ENCODE measurements at places on chromosomes 16 and 17.

- peaks cover 49% of the 10 kb centered on the region for H3K4me1 ChIP-seq
- peaks cover 25% of the 10 kb centered on the region for H3K36me3 ChIP-seq
These were observed 1.6 kb downstream of the NDUFB10 start for GRCh38 chr16:1960665-1961630.

DNA sequence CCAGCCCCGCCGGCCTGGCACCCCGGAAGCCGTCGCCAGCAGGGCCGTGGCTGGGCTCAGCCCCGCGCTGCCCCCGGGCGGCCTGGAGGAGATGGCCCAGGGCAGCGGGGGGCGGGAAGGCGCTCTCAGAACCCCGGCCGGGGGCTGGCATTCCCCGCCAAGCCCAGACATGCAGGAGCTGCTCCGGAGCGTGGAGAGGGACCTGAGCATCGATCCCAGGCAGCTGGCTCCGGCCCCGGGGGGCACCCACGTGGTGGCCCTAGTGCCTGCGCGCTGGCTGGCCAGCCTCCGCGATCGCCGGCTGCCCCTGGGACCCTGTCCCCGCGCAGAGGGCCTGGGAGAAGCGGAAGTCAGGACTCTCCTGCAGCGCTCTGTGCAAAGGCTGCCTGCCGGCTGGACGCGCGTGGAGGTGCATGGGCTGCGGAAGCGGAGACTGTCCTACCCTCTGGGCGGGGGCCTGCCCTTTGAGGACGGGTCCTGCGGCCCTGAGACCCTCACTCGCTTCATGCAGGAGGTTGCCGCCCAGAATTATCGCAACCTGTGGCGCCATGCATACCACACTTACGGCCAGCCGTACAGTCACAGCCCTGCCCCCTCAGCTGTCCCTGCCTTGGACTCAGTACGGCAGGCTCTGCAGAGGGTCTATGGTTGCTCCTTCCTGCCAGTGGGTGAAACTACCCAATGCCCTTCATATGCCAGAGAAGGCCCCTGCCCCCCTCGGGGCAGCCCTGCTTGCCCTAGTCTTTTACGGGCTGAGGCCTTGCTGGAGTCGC, 551 bp downstream of the WDR81 start:
- DNase-seq: peak; percentile 57
- no peak overlapping the region for H3K27ac ChIP-seq
- H3K4me1 ChIP-seq: peaks cover 26% of the 10 kb centered on the region
- peak overlapping the region; percentile 71 for H3K4me3 ChIP-seq
- no peaks in the 10 kb centered on the region for H3K36me3 ChIP-seq

GRCh38 chr17:52158450-52159042, at the start of gene CA10:
CA10 (minus strand) TSS chr17:52158714.
- peaks cover 89% of the 10 kb centered on the region for H3K27me3 ChIP-seq
- DNase-seq: peak; percentile 47
- peak within 1 kb of the TSS; percentile 83 for H3K4me3 ChIP-seq
- H3K27ac ChIP-seq: no peak within 1 kb of the TSS

GRCh38 chr16:23966597-23967394, 131.0 kb downstream of the PRKCB start:
- DNase-seq: no peak
- peaks cover 5% of the 10 kb centered on the region for H3K4me1 ChIP-seq
- peaks cover 18% of the 10 kb centered on the region for H3K27me3 ChIP-seq
- no peak overlapping the region for H3K27ac ChIP-seq

DNA sequence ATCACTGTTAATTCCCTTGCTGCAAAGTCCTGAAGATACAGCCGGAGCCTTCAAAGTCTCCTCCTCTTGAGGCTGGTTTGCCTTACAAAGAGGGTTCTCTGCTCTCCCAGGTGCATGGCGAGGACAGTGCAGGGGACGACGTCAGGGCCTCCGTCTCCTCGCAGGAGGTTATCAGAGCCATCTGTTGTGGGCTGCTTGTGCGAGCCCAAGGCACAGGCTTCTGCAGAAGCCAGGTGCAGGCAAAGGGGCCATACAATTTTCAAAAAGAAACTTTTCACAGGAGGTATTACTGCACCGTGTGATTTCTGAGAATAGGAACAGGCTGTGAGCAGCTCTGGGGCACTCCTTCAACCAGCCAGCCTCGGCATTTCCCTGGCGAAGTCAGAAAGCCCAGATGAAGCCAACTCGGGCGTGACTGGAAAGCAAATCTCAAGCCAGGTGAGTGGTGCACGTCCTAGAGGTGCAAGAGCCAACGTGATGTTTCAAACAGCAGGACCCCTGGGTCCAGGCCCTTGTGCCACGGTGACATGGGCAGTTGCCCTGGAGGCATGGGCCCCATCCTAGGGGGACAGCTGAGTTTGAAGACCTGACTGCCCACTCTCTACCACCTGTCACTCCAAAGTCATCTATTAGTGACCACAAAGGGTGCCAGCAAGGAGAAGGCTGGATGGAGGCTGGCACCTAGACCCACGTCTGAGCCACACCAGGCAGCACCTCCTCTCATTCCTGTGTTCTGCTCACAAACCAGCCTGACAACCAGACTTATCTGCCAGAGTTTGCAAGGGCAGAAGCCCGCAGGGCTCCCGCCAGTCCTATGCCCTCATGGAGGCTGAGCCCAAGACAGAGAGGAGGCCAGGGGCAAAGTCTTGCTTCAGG, 68.6 kb downstream of the SMPD3 start:
- H3K27ac ChIP-seq: no peak overlapping the region
- H3K4me3 ChIP-seq: no peak overlapping the region
- H3K27me3 ChIP-seq: no peaks in the 10 kb centered on the region
- no peaks in the 10 kb centered on the region for H3K36me3 ChIP-seq

- peaks cover 24% of the 10 kb centered on the region for H3K36me3 ChIP-seq
- no peaks in the 10 kb centered on the region for H3K27me3 ChIP-seq
- peaks cover 65% of the 10 kb centered on the region for H3K4me1 ChIP-seq
- DNase-seq: no peak
- H3K27ac ChIP-seq: peak overlapping the region; percentile 71
These were observed 4.5 kb downstream of the PCGF2 start for GRCh38 chr17:38743556-38744171.

DNA sequence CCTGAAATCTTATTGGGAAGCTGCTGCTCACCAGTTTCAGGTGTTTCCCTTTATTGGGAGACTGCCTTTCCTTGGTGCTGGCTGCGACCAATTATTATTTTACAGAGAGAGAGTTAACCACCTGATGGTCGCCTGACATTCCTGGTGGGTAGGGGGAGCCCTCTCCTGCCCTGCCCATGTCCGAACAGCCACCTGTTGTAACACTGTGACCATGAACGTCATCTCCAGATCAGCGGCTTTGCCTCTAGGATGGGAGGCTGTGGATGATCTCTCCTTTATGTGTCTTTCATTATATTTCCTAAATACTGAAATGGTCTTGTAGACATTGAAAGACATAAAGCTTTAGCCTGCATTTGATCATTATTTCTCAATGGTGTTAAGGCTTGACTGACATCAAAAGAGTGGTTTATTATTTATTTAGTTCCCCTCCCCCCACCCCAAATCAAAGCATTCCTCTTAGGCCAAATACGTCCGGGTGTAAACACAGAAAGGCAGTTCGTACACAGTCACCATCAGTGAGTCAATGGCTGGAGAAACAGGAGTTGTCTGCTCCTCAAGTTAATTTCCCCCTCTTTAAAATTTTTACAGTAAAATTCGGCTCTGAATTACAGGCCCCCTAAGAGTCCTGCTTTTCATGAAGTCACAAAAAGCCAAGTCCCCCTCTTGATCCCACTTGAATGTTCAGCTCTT, 57.8 kb upstream of the CACNG5 start:
- peak overlapping the region; percentile 42 for H3K27ac ChIP-seq
- DNase-seq: no peak
- peaks cover 61% of the 10 kb centered on the region for H3K4me1 ChIP-seq
- H3K4me3 ChIP-seq: no peak overlapping the region
